ENCODE measurements at places on chromosomes 13 and 19.

- DNase-seq: no peak
Observed at GRCh38 chr13:22055259-22055658, 384.4 kb downstream of the FGF9 start.

- no peak for DNase-seq
Observed at GRCh38 chr19:40542202-40542859, 34.3 kb upstream of the SHKBP1 start.

DNA sequence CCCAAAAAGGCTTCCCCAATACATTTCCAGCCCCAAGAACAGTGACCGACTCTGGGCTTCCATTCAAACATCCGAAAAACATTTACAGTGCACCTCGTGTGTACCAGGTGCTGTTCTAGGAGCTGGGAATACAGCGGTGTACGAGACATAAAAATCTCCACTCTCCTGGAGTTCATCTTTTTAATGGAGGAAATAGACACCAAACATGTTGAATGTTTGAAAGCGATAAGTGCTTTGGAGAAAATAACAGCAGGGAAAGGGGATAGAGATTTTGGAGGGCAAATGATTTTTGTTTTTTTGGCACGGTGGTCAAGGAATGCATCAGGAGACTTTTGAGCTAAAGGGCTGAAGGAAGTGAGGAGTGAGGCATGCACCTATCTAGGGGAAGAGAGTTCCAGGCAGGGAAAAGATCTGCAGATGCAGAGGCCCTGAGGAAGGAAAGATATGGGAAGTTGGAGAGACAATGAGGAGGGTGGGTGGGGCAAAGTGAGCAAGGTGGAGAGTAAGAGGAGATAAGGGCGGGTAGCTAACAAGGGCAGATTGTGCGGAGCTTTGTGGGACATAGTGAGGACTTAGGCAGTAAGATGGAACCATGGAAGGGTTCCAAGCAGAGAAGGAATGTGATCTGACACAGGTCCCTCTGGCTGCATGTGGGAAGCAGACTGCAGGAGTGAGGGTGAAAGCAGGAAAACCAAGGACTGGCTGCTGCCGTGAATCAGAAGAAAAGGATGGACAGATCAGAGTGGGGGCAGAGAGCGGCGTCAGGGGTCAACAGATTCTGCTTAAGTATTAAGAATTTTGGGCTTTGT lies 703 bp upstream of the FBL start:
- DNase-seq: no peak

GRCh38 chr13:91368101-91368500 lies 20.6 kb downstream of the MIR17HG start:
- no peak for DNase-seq

GRCh38 chr19:33960566-33960965 lies 163.9 kb downstream of the KCTD15 start:
- DNase-seq: no peak

- DNase-seq: no peak
Observed at GRCh38 chr19:15587663-15588062, 27.4 kb upstream of the CYP4F8 start.

DNA sequence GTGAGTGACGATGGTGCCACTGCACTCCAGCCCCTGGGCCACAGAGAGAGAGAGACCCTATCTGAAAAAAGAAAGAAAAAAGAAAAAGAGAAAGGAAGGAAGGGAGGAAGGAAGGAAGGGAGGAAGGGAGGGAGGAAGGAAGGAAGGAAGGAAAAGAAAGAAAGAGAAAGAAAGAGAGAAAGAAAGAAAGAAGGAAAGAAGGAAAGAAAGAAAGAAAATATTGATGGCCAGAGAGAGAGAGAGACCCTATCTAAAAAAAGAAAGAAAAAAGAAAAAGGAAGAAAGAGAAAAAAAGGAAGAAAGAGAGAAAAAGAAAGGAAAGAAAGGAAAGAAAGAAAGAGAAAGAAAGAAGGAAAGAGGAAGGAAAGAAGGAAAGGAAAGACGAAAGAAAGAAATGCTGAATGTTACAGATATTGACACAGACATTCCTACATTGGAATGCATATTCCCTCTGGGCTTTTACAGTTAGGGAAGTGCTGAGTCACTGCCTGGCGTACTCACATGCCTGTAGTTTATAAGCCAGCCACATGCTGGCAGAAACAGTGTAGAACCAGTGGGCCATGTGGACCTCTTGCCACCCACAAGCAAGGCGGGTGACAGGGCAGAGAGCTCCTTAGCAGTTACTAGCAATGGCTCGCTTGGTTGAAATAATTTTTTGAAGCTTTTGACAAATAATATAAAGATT lies 34.6 kb upstream of the SLC46A3 start:
- DNase-seq: no peak

- DNase-seq: no peak
Observed at GRCh38 chr19:37217480-37217774, 587 bp upstream of the ZNF383 start.

DNA sequence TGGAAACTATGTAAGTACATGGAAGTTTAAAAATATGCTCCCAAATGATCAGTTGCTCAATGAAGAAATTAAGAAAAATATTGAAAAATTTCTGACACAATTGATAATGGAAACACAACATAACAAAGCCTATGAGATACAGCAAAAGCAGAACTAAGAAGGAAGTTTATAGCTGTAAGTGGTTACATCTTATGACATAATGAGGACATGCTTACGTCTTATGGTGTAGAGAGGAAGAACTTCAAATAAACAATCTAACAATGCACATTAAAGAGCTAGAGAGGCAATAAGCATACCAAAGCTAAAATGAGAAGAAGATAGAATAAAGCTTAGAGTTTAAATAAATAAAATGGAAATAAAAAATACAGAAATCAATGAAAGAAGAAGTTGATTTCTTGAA lies 50.0 kb upstream of the CEACAM21 start:
- no peak for DNase-seq

- DNase-seq: no peak
Observed at GRCh38 chr19:33290082-33290815, 12.1 kb downstream of the CEBPA start.

GRCh38 chr13:74009100-74009668 lies 125.0 kb downstream of the KLF12 start:
- DNase-seq: no peak

GRCh38 chr13:72437458-72437857 lies 290.0 kb downstream of the MZT1 start:
- DNase-seq: no peak

GRCh38 chr13:100533588-100534041 lies 55.0 kb downstream of the GGACT start:
- DNase-seq: peak; percentile 91

DNA sequence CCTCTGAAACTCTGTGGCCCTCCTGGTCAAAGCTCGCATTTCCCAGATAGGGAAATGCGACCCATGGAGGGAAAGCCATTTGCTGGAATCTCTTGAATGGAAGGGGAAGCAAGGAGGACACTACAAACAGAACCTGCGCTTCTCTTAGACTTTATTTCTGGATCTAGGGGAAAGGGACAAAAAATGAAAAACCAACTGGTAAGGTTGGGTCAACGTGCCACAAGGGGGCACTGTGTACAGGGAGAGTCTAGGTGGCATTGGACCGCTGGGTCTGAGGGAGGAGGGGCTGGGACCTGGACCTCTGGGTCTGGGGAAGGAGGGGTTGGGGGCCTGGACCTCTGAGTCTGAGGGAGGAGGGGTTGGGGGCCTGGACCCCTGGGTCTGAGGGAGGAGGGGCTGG lies 5.0 kb downstream of the KLK4 start:
- DNase-seq: peak; percentile 18

GRCh38 chr19:36201684-36202083 lies 12.8 kb downstream of the ZNF565 start:
- no peak for DNase-seq

- DNase-seq: no peak
Observed at GRCh38 chr19:21147540-21147939, 5.7 kb downstream of the ZNF431 start.

DNA sequence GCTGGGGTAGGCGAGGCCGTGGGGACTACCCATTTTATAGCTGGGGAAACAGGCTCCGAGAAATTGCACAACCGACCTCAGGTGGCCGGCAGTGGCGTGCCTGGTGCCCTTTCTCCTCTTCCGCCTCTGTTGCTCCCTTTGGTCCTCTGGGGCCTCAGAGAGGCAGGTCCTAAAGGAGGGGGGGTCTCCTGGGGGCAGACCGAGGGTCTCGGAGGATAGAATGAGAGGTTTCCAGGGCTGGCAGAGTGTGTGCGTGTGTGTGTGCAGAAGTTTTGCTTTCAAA lies 11.3 kb downstream of the STX10 start:
- DNase-seq: no peak

DNA sequence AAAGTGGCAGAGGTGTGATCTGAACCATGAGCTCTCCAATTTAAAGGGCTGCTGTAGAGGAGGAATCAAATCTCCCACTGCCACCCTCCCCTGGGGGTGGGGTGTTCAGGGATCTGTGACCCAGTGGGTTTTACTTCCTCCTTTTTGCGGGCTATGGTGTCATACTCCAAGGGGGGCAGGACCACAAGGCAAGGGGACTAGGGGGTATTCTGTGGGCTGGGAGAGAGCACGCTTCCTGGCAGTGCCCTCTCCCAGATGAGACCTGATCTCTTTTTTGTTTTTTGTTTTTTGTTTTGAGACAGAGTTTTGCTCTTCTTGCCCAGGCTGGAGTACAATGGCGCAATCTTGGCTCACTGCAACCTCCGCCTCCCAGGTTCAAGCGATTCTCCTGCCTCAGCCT lies 10.3 kb downstream of the PLD3 start:
- DNase-seq: no peak

DNA sequence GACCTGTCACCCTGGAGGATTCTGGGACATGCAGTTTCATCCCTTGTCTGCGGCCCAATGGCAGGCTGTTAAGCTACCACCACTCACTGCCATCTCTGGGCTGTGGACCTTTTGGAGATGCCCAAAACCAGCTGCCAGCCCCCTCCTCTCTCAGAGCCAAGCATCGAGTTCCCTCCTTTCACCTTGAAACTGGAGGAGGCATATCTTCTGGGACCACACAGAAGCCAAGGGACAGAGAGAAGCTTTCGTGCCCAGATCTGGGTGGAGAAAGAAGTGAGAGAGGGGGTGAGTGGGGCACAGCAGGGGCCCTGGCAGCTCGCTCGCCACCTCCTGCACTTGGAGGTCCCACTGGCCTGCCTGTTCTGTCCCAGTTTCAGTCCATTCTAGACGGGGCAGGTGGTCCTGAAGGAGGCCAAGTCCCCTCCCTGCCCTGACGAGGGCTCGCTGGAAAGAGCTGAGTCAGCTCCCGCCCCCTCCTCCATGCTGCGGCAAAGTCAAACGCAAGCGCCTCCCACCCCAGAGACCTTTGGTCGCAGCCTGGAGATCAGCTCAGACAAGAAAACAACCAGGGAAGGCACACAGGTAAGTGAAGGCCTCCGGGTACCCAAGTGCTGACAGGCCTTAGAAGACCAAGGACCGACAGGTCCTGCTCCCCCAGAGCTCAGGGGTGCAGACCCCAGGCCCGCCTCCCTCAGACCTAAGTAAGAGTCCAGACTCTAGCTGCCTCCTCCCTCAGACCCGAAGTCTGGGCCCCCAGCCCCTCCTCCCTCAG lies 3.8 kb downstream of the BCAT2 start:
- peak; percentile 7 for DNase-seq

- DNase-seq: peak; percentile 5
Observed at GRCh38 chr13:41639955-41640780, 182.8 kb downstream of the RGCC start.

GRCh38 chr13:65633806-65634205 lies 1596.3 kb downstream of the PCDH9 start:
- no peak for DNase-seq

GRCh38 chr19:37867831-37868230 lies 38.6 kb downstream of the WDR87 start:
- DNase-seq: no peak

GRCh38 chr19:29467824-29468401 lies 57.9 kb upstream of the VSTM2B start:
- DNase-seq: peak; percentile 17
